ENCODE measurements at places on chromosomes 2 and 18.

GRCh38 chr2:148560496-148560895, 84.1 kb upstream of the EPC2 start:
- no peak for DNase-seq

GRCh38 chr2:22944143-22944542, 440.8 kb upstream of the KLHL29 start:
- no peak for DNase-seq

DNA sequence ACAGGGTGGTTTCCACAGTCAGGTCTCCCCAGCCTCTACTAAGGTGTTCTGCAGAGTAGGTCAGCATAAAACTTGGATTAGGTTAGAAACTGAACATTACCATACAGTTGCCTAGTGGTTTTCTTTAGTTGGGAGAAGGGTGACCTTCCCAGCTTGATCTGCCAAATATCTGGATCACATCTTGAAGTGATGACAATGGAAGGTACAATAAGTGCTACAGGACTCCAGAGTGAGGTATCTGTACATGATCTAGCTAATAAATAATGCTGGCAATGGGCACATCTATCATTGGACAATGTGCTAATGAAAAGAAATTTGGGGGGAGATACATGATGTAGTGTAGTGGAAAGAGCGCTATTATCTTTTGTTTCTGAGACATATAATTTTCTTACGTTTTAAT, 54.6 kb upstream of the ACVR1 start:
- no peak for DNase-seq

DNA sequence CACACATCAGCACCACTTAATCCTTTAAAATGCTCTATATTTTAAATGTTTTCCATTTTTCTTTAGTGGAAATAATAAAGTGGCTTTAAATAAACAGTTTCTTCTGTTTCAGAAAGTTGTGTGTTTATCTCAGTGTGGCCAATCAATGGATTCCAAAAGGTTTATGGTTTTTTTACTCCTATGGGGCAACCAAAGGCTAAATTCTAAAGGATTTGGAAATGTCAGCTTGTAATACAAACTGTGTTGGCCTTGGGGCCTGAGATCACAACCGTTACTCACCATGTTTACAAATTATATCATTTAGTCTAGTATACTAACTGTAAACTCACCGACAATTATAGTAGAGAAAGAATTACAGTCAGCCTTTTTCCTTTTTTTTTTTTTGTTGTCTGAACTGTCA, 827.2 kb downstream of the EPHA4 start:
- no peak for DNase-seq
